ENCODE measurements at places on chromosomes 11 and 22.

- DNase-seq: no peak
Observed at GRCh38 chr11:14362611-14363010, 3.6 kb upstream of the RRAS2 start.

DNA sequence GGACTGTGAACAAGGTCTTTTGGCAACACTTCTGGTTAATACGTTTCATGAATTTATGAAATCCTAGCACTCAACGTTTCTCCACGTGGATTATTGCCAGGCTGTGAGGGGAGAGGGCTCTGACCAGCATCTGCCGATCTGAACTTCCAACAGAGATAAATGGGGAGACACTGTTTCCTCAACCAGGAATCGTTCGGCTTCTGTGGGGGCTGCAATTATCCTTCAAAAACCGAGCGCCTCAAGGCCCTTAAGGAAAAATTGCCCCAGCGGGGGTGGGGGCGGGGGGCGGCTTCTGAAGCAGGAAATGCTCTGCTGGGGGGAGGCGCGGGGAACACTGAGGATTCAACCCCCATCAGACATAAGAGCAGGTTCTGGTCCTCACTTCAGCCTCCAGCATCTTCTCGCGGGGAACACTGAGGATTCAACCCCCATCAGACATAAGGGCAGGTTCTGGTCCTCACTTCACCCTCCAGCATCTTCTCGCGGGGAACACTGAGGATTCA lies 155.6 kb downstream of the BRD1 start:
- no peak for DNase-seq

- no peak for DNase-seq
Observed at GRCh38 chr11:119539583-119539982, 116.6 kb upstream of the THY1 start.

GRCh38 chr11:123137431-123138224 lies 57.4 kb downstream of the CLMP start:
- DNase-seq: no peak

DNA sequence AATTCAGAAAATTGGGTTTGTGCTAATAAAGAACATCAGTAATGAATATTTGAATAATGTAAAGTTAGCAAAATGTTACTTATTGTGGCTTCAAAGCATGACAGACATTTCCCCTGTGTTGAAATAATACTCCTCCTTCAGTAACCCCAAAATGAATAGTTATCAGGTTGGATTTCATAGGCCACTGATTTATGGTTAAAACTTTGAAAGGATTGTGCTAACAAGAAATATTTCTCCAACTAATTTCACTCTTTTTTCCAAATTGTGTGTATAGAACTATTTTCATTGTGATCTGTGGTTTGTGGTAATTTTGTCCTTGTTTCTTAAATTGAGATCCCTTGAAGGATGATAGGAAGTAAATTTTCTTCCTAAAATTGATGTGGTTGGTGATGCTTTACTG lies 7.9 kb downstream of the DDX10 start:
- DNase-seq: no peak

All from CD4-positive, alpha-beta T cell treated with Interleukin-21 for 1 hour (primary cell).